ENCODE measurements at places on chromosomes 3 and 15.

GRCh38 chr15:69857686-69858391 is 239.9 kb downstream of the TLE3 start:
- no peak for DNase-seq

DNA sequence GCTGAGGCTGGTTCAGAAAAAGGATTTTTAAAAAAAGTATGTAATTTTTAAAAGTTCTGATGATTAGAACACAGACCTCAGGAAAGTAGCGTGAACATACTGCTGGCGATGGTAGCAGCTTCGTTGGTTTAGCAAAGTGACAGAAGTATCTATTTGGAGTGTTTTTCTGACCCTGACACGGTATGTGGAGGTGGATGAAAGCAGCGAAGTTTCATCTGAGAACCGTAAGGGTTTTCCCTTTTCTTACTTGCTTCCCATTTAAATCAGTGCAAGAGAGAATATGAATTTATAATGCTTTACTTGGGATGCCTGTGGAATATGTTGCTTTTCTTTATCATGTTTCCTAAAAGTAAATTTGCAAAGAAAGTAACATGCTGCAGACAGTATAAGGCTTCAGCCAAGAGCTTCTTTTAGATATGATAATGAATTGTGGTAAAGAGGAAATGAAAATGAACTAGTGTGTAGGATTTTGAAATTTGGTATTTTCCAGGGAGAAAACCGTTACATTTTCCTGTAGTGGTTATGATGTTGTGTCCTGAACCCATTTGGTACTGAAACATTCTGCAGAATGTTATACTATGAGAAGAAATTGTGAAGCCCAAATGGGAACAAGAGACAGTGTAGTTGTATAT is 3.9 kb downstream of the CHST2 start:
- no peak for DNase-seq

- peak; percentile 44 for DNase-seq
Measured at GRCh38 chr15:80991421-80991820, 1.8 kb upstream of the MESD start.

DNA sequence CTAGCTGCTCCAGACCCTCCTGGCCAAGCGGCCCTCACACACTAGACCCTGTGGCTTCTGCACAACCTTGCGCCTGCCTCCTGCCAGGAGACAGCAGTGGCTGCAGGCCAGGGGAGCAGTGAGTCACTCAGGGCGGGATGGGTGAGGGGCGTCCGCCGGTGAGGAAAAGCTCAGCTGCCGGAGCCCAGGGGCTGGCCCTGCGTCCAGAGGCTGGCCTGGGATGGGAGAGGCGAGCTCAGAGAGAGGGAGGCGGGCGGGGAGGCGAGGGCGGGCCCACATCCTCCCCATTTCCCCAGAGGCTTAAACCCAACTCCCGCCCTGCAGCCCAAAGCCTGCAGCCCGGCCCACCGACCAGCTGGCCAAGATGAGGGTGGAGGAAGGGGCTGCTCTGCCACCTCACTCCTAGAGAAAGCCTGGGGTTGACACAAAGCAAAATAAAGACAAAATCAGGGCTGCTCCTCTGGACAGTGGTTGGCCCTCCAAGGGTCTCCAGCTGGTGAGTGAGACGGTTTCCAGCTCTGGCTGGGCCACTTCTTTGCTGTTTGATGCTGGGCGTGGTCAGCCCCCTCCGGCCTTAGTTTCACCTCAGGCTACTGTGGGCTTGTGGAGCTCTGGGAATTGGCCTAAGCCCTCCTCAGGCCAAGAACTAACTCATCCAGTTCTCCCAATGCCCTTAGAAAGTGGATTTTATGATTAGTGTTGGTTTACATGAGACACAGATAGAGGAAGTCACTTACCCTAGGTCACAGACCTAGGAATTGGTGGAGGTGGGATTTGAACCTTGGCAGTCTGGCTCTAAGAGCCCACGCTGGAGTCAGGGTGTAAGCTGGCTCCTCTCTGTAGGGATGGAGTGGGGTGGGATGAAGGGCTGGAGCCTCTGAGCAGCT is 50.6 kb downstream of the IQSEC1 start:
- DNase-seq, result no peak

GRCh38 chr3:125462722-125463299 is 57.2 kb downstream of the SNX4 start:
- no peak for DNase-seq

GRCh38 chr3:62531493-62531892 is 158.1 kb upstream of the FEZF2 start:
- DNase-seq, result no peak

DNA sequence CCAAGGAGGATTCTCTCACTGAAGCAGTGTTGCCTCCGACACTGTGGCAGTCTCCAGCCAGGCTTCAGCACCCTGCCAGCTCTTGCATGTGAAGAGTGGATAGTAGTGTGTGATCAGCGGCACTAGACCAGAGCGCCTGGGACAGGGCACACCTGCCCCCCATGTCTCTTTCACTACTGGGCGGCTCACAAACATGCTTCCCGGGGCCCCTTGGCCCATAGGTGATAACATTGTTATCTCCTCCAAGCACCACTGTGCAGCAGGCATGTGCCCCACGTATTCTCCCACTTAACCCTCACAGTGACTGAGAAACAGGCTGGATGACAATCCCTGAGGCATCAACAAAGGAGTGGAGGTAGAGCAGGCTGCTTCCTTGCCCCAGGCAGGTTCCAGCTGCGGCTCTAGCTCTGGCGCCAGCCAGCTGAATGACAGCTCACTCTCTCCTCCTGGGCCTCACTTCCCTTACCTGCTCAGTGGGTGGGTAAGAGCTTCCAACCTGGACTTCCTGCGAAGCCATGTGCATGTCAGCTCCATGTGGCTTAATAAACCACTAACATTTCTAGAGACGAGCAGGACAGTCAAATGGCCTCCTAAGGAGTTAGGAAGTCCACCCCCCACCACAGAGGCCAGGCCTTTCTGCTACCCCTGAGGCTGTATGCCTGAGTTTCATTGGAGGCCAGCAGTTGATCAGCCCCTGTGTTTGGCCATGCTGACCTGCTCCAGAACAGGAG is 37.8 kb downstream of the KLF13 start:
- DNase-seq, result no peak

DNA sequence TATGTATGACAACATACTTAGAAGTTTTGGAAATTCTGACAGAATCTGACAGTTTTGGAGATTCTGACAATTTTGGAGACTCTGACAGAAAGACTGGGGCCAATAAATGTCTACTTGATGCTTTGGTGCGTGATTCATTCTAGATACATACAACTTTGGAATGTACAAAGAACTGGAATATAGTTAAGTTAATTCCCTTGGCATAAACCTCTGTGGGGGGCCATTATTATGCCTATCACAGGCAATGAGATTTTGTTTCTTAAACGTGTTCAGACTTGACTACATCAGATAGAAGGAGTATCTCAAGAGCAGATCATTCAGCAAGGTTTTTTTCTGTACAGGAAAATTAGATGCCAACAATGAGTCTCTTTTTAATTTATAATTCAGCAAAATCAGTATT is 617.6 kb upstream of the ZNF717 start:
- no peak for DNase-seq

GRCh38 chr3:116445311-116445841 is at the start of gene LSAMP:
Gene LSAMP (minus strand): TSS chr3:116445487.
- DNase-seq, result no peak

- no peak for DNase-seq
Measured at GRCh38 chr3:72682936-72683452, 165.3 kb downstream of the SHQ1 start.

DNA sequence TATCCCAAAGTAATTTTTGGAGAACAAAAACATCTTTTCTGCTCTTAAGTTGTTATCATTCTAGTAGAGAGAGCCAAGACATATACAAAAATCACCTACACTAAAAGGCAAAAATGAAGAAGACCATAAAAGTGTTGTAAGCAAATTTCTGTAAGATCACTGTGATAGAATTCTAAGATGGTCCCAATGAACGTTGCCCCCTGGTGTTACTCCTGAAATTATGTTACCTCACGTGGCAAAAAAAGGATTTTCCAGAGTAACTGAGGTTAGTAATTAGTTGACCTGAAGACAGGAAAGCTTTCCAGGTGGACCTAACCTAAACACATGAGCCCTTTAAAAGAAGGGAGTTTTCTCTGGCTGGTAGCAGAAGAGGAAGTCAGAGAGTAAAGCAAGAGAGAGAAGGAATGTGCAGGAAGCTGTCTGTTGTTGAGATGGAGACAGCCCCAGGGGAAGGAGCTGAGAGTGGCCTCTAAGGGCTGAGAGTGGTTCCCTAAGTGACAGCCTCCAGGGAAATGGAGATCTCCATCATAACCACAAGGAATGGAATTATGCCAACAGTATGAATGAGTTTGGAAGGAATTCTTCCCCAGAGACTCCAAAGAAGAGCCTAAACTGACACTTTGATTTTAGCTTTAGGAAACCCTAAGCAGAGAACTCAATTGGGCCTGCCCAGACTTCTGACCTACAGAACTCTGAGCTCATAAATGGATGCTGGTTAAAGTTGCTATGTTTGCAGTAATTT is 205.9 kb downstream of the CD47 start:
- no peak for DNase-seq

DNA sequence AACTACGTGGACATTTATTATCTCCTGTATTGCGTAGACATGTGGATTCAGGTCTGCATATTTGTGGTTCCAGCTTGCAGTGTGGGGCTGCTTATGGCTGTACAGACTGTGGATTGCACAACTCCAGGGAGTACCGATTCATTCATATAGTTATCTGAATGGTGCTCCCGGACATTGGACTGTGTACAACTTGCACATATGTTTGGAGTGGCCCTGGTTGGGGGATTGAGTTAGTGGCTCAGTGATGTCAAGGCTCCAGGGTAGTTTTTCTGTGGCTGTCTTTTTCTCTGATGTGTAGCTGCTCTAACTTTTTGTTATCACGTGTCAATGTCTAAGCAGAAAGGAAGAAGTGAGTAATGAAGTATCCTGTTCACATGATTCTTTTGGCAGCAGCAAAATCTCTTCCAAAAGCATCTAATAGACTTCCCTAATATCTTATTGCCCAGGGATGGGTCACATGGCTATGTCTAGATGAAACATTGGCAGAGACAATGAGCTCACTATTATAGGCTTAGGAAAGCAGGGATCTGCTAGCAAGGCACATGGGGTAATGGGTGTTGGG is 15.8 kb downstream of the ST3GAL6 start:
- DNase-seq, result no peak

- DNase-seq, result no peak
Measured at GRCh38 chr3:85652360-85652759, 693.6 kb downstream of the CADM2 start.

GRCh38 chr3:125051715-125052581 is 3.8 kb downstream of the HEG1 start:
- DNase-seq, result peak; percentile 88

- DNase-seq, result no peak
Measured at GRCh38 chr3:142282503-142282902, 57.1 kb upstream of the GK5 start.

DNA sequence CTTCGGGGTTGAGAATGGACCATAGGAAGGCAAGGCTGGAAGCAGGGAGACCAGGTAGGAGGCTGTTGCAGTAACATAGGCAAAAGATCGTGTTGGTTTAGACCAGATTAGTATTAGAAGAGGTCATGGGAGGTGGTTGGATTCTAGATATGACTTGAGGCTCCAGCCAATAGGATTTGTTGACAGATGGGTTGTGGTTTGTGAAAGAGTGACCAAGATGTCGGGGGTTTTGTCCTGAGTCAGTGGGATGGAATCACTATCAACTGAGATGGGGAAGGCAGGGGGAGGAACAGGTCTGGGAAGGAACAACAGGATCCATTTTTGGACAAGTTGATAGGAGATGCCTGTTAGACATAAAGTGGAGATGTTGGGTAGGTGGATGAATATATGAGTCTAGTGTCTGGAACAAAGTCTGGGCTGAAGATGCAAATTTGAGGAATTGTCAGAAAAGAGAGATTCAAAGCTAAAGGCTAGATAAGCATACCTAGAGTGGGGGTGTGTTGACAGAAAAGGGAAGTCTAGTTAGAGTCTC is 95.5 kb upstream of the NPHP3 start:
- DNase-seq, result no peak

DNA sequence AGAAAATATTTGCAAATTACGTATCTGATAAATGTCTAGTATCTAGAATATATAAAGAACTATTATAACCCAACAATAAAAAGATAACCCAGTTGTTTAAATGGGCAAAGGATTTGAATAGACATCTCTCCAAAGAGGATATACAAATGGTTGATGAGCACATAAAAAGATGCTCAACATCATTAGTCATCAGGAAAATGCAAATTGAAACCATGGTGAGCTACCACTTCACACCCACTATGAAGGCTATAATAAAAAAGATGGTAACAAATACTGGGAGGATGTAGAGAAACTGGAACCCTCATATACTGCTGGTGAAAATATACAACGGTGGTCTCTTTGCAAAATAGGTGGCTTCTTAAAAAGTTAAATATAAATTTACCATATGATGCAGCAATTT is 28.0 kb downstream of the RAD51 start:
- DNase-seq, result no peak

GRCh38 chr3:24437326-24437725 is 57.3 kb downstream of the THRB start:
- no peak for DNase-seq

DNA sequence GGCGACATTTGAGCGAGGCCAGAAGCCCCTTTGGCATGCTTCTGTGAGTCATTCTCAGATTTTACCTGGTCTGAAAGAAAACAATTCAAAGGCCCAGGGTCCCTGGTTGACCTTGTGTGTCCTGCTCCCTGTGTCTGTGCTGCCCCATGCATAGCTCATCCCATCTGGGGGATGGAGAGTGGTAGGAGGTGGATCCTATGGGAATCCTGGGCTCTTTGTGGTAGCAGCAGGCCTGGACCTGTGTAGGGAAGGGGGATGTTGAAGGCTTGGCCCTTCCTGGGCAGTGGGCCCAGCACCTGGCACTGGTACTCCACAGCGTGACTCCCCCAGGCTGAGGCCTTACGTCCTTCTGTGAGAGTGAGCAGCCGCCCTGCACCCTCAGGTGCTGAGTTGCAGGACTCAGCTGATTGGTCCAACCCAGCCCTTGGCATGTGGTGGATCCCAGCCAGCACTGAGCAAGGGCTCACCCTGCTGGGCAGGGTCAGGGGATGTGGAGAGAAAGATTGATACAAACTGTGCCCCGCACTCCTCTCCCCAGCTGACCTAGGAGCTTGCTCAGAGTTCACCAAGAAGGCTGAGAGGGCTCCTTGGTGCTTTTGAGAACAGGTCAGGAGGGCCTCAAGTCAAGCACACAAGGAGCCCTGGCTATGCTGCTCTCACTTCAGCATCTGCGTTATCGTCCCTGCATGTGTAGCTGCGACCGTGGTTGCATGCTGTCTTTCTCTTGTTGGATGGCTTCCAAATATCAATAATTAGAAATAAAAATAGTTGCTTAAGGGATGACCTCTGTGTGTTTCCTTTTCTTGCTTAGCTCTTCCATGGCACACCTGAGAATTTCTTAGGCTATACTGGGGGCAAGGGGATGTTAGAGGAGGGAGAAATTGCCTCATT is 21.4 kb upstream of the JMJD7 start:
- DNase-seq, result peak; percentile 50
